ENCODE measurements at places on chromosomes 11 and 22.

- no peak for DNase-seq
Measured at GRCh38 chr11:134200688-134201087, 23.1 kb downstream of the NCAPD3 start.

- no peak for DNase-seq
Measured at GRCh38 chr11:71309181-71309580, 56.8 kb upstream of the SHANK2 start.

GRCh38 chr11:124760806-124761205, 1.3 kb downstream of the ESAM start:
- DNase-seq: no peak

DNA sequence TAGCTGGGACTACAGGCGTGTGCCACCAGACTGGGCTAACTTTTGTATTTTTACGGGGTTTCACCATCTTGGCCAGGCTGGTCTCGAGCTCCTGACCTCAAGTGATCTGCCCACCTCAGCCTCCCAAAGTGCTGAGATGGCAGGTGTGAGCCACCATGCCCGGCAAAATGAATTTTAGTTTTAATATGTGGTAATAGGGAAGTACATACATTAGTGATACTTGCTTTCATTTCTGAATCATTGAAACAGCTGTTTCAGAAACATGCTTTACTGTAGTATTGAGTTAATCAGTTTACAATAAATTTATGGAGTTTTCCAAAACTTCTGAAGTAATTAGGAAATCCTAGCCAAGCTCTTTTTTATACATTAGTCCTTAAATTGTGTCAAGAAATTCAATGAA, 15.6 kb downstream of the PCF11 start:
- DNase-seq: no peak

GRCh38 chr11:19648321-19648720, 64.3 kb upstream of the NAV2 start:
- DNase-seq: no peak

- DNase-seq: no peak
Measured at GRCh38 chr22:47298017-47298785, 535.8 kb downstream of the TBC1D22A start.

GRCh38 chr22:46564084-46564714, 26.8 kb upstream of the CELSR1 start:
- no peak for DNase-seq

- no peak for DNase-seq
Measured at GRCh38 chr11:43467958-43468357, 109.2 kb downstream of the TTC17 start.

GRCh38 chr22:40397396-40397795, 27.0 kb downstream of the SGSM3 start:
- no peak for DNase-seq

GRCh38 chr11:126189109-126189929, 22.1 kb downstream of the RPUSD4 start:
- no peak for DNase-seq

GRCh38 chr22:21632237-21632895, at the start of gene CCDC116:
Gene CCDC116 (plus strand): TSS chr22:21632760. CDS start chr22:21633182, 422 bp downstream.
- no peak for DNase-seq

- DNase-seq: no peak
Measured at GRCh38 chr11:111193924-111194490, 51.5 kb upstream of the POU2AF2 start.

- no peak for DNase-seq
Measured at GRCh38 chr11:59918987-59919589, 19.1 kb upstream of the OOSP1 start.

GRCh38 chr22:29459773-29460172, 20.2 kb upstream of the NEFH start:
- DNase-seq: no peak

DNA sequence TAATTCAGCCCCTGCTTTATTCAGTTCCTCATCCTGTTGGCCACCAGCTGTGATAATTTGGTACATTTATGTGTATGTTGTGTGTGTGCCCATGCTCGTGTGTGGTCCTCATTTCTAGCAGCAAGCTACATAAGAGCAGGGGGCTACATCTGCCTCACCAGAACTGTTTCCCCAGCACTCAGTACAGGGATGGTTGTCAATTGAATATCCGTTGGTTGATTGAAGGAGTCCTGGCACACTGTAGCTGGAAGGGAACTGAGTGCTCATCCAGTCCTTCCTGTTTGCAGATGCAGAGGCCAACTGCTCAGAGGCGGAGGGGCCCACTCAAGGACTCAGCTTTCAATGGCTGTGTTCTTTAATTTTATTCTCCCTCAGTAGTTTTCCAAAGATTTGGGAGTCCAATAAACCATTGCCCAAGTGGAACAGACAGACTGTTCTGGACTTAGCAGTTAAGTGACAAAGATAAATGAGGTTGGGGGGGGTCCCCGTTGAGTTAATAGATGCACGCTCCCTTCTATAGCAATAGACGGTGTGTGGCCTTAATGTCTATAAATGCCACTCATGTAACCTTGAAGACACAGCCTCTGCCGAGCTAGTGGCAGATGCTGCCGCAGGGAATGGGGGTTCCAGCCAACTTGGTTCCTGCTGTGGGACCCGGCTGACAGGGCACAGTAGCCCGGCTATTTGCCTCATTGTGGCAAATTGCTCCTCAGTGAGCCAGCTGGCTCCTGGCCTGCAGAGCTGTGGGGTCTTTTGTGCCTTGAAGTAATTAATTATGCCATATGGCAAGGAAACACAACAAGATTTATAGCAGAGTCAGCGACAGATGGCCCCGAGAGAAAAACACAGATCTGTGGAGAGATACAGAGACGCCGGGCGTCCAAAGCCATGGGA, 71.4 kb upstream of the GRK3 start:
- DNase-seq: no peak

GRCh38 chr11:44359162-44359561, 49.2 kb upstream of the ALX4 start:
- no peak for DNase-seq
